ENCODE measurements at places on chromosomes 12 and 14. TPM values are rescaled to one million over a fixed set of nuclear protein-coding genes. Genes with fewer than 3 reads are reported as not detected.

Gene NR1H4
- total RNA-seq = not detected

Gene GALNT6
- total RNA-seq = 0.77 TPM

Gene ITPK1
- total RNA-seq = 136 TPM

Gene CKAP4
- 37.5 TPM for total RNA-seq

Gene CLIP1
- total RNA-seq = 93.3 TPM

Gene KLRD1
- total RNA-seq = 1.5 TPM

Gene FGF23
- total RNA-seq = not detected

Gene ACOT6
- total RNA-seq = not detected
